ENCODE measurements at places on chromosomes 1 and 21.

GRCh38 chr1:11068600-11069473 is 9.0 kb upstream of the SRM start:
- DNase-seq: no peak

- no peak for DNase-seq
These were observed 124.0 kb downstream of the PIGK start for GRCh38 chr1:77095236-77095635.

- DNase-seq: peak; percentile 97
These were observed 7.4 kb downstream of the SOX13 start for GRCh38 chr1:204080163-204080903.

DNA sequence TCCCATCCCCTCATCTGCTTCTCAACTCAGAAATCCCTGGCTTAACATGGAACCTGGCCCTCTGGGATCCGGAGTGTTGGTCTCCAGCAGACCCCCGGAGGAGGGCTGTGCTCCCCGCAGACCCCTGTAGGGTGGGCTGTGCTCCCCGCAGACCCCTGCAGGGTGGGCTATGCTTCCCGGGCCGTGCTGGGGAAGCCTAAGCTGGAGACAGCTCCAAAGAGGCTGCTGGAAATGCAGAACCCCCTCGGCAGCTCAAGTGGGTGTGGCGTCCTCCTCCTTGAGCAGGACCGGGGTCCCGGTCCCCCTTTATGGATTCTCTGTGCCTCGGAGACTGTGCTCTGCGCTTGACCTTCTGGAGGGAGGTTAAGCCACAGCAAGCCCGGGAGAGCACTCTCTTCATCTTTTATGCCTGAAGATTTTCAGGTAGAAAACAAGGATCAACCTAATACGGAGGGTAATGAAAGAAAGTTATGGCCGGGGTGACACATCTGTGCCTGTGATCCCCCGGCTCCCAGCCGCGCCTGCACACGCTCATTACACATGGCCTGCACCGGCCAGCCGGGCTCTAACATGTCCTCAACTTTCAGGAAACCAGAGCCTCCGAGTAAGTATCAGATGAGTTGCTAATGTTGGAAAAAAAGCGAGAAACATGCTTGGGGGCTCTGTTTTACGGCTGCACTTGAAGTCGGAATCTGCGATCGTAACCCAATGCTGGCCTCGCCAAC is 87.7 kb upstream of the ACTRT2 start:
- DNase-seq: no peak

- no peak for DNase-seq
These were observed 53.9 kb upstream of the GNG4 start for GRCh38 chr1:235703506-235703905.

- peak; percentile 33 for DNase-seq
These were observed 30.1 kb downstream of the EDN2 start for GRCh38 chr1:41454406-41454805.

DNA sequence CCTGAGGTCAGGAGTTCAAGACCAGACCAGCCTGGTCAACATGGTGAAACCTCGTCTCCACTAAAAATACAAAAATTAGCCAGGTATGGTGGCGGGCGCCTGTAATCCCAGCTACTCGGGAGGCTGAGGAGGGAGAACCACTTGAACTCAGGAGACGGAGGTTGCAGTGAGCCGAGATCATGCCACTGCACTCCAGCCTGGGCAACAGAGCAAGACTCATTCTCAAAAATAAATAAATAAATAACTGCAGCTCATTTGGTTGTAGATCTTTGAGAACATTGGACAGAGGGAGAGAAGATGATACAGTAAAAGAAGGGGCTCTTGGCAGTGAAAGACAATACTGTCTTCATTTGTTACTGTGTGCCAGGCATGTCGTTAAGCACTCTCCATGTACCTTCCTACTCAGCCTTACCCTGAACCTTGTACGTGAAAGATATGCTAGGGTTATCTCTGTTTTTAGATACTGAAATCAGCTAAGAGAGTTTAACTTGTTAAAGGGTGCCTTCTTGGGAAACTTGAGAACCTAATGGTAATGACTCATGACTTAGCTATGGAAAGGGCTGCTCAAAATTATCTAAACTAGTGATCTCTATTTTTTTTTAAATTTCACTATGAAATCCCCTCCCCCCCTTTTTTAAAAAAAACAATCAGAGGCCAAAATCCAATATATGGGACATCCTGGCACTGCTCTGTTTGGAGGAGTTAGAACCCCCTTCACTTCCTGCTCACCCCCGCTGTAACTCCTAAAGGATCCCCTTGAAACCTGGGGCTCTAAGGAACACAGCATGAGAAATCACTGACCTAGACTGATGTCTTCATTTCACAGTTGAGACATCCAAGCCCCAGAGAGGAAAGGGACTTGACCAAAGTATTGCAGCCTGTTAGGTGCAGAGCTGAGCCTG is 6.8 kb upstream of the KPNA6 start:
- DNase-seq: no peak

DNA sequence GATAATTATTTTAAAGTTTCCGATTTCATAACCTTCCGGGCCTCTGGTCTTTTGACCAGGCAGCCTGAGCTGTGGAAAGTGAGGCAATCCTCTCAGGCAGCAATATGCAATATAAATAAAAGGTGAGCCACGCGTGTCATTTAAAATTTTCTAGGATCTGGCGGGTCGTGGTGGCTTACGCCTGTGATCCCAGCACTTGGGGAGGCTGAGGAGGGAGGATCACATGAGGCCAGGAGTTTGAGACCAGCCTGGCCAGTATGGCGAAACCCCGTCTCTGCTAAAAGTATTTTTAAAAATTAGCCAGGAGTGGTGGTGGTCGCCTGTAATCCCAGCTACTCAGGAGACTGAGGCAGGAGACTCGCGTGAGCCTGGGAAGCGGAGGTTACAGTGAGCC is 546 bp upstream of the ZNF695 start:
- DNase-seq: no peak

DNA sequence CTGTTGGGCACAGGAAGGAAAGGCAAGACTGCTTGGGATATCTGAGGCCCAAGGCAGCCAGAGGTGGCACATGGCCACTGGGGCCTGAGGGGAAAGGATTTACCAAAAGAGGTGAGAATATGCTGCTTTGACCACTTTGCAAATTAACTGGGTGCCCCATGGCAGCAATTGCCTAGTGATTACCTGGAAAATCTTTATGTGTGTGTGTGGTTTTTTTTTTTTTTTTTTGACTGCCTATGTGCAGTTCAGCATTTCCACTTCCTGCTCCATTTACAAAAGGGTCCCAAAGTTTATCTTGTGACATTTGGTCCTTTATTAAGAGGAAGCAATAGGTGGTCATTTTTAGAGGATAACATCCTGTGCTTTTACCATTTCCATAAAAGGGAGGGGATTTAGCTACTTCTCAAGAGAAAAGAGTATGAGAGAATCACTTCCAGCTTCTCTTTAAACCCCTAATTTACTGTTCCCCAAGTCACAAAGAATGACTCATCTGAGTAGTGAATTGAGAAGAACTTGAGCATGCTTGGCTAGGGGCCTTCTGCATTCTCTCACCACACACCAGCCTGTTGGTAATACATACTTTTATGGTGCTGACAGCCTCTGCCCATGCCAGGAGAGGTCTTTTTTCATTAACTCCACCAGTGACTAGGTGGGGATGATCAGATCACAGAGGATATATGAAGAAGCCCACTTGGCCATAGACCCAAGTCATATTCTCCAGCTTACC is 52.1 kb downstream of the SYDE2 start:
- DNase-seq: no peak

DNA sequence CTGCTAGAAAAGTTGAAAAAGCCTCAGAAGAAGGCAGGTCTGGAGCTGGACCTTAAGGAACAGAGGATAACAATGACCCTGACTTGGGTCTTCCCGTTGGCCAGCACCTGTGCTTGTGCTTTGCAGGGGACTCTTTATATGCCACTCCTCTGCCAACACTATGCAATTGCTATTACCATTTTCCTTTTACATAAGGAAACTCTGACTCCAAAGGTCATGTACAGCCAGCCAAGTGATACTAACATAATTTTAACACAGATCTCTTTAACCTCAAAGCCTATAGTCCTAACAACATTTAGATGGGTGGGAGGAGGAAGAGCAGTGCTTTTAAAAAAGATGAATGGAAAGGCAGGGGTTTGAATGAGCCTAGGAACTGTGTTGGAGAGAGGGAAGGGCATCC is 106.6 kb upstream of the RAB4A start:
- DNase-seq: no peak

GRCh38 chr1:184545601-184546000 is 158.8 kb downstream of the C1orf21 start:
- DNase-seq: no peak

DNA sequence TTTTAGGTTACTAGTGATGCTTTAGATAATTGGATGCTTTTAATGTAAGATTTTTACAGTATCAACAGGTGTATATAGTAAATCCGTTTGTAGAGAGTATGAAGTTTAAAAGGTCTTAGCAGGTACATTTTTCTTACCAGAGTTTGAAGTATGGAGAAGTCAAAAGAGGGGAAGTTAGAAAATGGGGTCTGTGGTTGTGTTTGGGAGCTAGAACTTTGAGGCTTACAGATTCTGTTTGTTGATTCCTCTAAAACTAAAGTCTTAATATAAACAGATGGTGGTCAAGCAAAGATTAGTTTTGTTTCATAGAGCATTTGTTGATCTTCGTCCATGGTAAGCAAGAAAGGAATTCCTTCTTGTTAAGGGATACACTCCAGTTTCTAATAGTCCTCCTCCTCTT is 35.8 kb downstream of the CDC42 start:
- no peak for DNase-seq

DNA sequence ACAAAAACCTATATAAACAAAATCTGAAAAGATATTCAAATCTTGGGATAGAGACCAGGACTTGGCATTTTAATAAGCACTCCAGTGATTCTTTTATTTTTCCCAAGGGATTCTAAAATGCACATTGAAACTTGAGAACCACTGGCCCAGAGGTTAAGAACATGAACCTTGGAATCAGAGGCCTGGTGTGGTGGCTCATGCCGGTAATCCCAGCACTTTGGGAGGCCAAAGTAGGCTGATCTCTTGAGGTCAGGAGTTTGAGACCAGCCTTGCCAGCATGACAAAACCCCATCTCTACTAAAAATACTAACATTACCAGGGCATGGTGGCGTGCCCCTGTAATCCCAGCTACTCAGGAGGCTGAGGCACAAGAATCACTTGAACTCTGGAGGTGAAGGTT is 12.9 kb upstream of the CEP85 start:
- no peak for DNase-seq

GRCh38 chr1:34648501-34648900 is 106.3 kb upstream of the GJB5 start:
- DNase-seq: no peak

GRCh38 chr1:239197871-239198270 is 188.5 kb upstream of the CHRM3 start:
- DNase-seq: no peak

DNA sequence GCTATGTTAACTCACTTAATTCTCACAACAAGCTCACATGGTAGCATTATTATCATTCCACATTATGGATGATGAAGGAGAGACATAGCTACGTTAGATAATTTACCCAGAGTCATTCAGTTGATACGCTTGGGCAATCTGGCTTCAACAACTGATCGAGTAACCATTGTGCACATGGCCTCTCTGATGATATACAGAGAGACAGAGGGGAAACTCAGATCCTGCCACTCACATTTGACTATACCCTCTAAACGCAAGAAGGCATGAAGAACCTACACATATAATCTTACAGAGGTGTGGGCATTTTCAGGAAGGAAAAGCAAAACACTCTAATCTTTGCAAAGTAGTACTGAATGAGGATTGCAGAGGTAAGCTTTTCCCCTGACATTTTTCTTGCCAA is 360.1 kb downstream of the BARHL2 start:
- DNase-seq: no peak

GRCh38 chr21:18164483-18164882 is 80.2 kb upstream of the CHODL start:
- no peak for DNase-seq

- peak; percentile 94 for DNase-seq
These were observed at the start of gene NDUFS5 for GRCh38 chr1:39026051-39026865. Gene NDUFS5 (plus strand): TSS chr1:39026350. CDS start chr1:39028725, 2,375 bp downstream.

DNA sequence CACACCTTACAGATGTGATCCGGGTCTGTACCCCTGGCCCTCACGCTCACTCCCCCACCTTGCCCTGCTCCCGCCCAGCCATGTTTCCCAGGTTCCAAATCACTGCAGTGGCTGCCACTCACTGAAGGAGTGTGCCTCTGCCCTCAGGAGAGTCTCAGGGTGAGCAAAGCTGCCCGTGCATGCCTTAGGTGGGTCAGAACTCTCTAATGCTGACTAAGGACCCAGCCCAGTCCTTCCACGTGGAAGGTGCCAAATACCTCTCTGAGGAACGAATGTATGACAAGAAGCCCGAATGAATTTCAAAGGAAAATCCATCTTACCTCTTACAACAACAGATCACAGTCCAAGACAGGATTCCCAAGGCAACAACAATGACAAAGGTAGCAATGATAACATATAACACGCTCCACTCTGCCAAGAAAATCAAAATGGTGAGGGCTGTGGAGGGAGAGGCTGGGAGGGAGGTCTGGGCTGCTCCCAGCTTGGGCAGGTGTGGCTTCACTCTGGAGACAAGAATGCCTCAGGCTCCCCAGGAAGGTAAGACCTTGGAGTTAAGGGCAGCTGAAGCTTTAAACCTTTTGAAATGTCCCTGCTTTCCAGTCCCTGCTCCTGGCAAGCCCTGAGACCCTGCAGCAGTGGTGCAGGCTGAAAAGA is 115.2 kb downstream of the KIAA0319L start:
- no peak for DNase-seq

DNA sequence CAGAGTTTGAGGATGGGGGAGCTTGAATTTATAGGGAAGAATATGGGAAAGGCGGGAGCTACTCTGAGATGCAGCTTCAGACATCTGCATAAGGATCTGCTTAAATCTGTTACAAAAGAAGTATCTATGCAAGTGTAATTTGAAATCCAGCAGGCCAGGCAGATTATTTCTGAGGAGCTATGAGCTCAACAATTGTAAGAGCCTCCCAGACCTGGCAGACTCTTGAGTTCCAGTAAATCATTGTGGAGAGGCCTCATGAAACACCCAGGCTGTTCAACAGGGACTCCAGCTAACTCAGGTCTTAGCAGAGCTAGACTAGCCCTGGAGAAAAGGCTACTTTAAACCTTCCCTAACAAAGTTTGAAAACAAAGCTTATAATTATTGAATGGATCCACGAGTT is 647.5 kb upstream of the CHRM3 start:
- DNase-seq: no peak

- no peak for DNase-seq
These were observed 21.0 kb downstream of the CD2 start for GRCh38 chr1:116775116-116775752.

DNA sequence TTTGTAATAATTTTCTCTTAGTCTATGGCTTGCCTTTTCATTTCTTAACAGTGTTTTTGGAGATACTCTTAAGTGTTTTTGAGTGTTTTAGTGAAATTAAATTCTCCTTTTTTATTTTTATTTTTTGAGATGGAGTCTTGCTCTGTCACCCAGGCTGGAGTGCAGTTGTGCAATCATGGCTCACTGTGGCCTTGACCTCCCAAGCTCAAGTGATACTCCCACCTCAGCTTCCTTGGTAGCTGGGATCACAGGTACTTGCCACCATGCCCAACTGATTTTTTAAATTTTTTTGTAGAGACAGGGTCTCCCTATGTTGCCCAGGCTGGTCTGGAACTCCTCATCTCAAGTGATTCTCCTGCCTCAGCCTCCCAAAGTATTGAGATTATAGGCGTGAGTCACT is 240.3 kb downstream of the PLPP3 start:
- no peak for DNase-seq

Measured in body of pancreas (tissue), 4 donors.